ENCODE measurements at places on chromosomes 16 and 17.

DNA sequence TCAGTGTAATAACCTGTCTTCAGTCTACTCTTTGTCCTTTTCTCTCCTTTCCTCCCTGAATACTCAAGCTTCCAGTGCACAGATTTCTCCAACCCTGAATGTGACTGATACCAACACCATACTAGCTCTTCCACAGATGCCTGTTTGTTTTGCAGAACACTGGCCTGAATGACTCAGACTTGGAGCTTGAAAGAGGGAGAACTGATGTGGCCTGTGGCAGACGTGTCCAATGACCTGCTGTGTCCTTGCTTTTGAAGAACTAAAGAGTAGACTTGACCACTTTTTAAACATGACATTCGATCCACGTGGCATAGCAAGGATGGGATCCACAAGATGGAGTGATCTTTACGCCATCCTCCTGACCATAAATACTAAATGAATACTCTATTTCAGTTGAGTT lies 361.0 kb downstream of the WWOX start:
- no peak for DNase-seq

- DNase-seq, result no peak
Measured at GRCh38 chr17:73042809-73043685, 49.4 kb downstream of the SLC39A11 start.

GRCh38 chr16:72903176-72903575 lies 144.8 kb downstream of the ZFHX3 start:
- no peak for DNase-seq

DNA sequence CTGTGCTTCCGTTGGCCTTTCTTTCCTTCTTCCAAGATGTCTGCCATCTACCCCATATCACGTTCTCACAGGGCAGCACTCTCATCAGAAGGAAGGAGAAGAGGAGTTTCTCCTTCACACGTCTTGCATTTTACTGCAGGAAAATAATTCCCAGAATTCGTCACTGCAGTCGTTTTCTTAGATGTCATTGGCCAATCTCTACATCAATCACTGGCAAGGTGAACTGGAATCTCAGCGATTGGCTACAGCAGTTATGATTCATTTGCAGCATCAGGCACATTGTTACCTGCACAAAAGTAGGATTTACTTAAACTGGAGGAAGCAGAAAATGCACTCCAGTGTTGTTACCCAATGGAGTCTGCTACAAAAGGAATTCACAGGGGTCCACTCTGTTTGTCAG lies 277.2 kb upstream of the RBFOX1 start:
- no peak for DNase-seq

- no peak for DNase-seq
Measured at GRCh38 chr17:4087911-4088693, 54.7 kb downstream of the ZZEF1 start.

DNA sequence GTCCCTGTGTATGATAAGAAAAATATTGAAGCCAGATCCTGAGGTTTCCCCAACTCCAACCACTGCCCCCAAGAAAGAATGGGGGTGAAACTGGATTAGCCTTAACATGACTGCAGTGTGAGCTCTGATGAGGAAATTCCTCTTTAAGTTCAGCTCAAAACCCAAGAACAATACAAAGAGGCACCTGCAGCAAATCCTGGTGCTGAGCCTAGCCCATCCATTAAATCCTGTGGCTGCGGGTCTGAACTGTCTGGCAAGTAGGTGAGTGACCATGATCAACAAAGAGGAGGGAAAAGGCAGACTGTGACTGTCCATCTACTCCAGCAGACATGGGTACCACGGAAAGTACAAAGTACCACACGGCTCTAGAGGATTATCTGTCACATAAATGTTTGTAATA lies 64.2 kb downstream of the CREBBP start:
- DNase-seq, result no peak

- no peak for DNase-seq
Measured at GRCh38 chr17:83068641-83069570, 10.5 kb upstream of the METRNL start.

- DNase-seq, result no peak
Measured at GRCh38 chr16:29790949-29791844, 646 bp downstream of the KIF22 start.

DNA sequence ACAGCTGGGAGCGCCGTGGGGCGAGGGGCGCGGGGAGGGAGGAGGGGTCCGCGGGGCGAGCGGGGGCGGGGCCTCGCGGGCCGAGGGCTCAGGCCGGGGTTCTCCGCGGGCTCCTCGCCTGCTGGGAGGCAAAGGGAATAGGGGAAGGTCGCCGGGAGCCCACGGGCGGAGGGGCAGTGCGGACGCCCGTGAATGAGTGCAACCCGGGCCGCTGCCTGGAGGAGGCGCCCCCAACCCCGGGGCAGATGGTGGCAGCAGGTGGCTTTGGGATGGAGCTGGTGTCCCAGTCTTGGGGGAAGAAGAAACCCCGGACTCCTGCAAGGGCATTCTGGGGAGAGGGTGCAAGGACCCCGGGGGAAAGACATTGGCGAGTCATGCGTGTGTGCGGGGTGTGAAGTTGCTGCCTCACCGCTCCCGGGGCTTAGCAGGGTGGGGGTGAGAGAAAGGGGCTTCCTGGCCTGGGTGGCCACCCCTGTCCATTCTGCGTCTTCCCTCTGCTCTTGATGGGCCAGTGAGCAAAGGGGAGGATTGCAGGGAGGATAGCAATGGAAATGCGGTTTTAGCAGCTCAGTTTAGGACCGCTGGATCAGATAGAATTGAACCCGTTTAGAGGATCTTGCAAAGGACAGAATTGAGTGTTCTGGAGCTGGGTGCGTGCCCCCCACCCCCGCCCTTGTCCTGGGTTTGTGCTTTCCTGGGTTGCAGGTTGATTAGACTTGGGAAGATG lies 526 bp downstream of the KIAA0513 start:
- DNase-seq, result peak; percentile 18

- no peak for DNase-seq
Measured at GRCh38 chr17:11935734-11936406, 61.4 kb downstream of the ZNF18 start.

GRCh38 chr16:23515881-23516280 lies 5.6 kb upstream of the GGA2 start:
- no peak for DNase-seq

GRCh38 chr17:17191346-17191792 lies 14.8 kb downstream of the PLD6 start:
- DNase-seq, result no peak

DNA sequence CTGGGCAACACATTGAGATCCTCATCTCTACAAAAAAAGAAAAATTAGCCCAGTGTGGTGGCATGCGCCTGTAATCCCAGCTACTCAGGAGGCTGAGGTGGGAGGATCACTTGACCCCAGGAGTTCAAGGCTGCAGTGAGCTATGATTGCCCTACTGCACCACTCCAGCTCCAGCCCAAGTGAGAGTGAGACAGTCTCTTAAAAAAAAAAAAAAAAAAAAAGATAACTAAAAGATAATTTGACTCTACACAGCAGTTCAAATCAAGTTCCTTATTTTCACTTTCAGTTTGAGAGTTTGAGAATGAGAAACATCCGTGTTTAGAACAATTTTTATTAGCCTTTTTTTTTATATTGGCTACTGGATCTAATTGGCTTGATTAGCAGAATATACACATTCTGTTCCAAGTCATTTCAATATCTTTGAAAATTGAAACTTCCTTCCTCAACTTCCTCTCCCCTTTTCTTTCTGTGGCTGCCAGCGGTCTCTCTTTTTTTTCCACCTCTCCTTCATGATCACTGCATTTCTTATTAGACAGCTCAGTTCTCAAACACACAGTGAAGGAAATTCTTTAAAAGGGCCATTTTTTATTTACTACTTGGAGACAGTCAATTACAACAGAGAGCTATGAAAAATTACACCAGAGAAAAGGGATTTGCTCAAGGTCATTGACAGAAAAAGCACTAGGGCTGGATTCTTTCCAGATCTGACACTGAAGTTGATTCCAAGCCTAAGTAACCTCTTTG lies 4.5 kb upstream of the ACSF2 start:
- no peak for DNase-seq

- DNase-seq, result no peak
Measured at GRCh38 chr17:18191967-18192366, 8.3 kb downstream of the ALKBH5 start.

- DNase-seq, result peak; percentile 51
Measured at GRCh38 chr17:7716901-7717755, at the start of gene DNAH2. DNAH2 (plus strand) TSS chr17:7717744; CDS start chr17:7719735, 1,991 bp downstream.

DNA sequence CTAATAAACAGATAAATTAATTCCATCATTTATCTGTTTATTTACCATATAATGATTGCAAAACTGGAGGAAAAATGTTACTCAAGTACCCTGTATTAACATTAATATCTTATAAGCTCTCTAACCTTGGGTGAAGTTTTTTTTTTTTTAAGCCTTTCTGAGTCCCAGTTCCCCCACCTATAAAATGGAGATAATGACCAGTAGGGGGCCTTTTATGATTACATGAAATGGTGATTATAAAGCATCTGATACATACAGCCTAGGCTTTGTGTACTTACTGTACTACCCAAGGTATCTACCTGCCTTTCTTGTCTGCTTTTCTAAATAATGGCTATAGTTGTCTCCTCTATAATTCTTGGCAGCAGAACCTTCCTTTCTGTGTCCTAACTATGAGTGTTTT lies 22.6 kb downstream of the LRRC36 start:
- no peak for DNase-seq

GRCh38 chr16:75337430-75337829 lies 86.0 kb upstream of the BCAR1 start:
- no peak for DNase-seq

- peak; percentile 78 for DNase-seq
Measured at GRCh38 chr16:361872-362701, 8.3 kb downstream of the MRPL28 start.

GRCh38 chr17:1607971-1608320 lies 20.7 kb downstream of the SLC43A2 start:
- no peak for DNase-seq

- peak; percentile 51 for DNase-seq
Measured at GRCh38 chr17:1764284-1764683, 2.4 kb downstream of the SERPINF1 start.

DNA sequence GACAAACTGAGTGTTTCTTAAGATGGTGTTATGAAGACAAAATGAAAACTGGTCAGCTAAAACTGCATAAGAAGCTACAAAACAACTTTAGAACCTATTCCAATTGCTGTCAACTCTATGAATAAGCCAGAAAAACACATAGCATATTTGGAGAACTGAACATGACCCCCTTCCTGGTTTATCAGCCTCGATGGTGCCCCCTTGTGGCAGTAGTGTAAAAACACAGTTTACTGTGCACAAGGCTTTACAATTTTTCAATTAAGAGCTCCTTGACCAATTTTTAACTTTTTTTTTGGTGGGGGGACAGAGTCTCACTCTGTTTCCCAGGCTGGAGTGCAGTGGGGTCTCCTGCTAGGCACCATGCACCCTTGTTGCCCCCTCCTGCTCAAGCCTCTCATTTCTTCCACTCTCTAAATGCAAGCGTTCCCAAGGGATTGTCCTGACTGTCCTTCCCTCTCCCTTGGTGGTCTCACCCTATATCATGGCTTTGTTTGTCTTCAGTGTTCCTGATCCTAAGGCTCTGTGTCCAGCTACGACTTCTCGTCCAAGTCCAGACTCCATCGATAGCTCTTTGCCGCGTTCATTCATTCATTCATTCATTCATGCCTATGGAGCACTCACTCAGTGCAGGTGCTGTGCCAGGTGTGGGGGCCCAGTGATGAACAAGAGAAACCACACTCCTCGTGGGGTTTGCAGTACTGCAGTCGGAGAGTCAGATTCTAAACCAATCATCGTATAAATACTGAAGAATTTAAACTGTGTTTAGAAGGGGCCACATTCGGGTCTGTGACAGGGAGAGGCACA lies 7.5 kb downstream of the EIF1 start:
- peak; percentile 69 for DNase-seq

DNA sequence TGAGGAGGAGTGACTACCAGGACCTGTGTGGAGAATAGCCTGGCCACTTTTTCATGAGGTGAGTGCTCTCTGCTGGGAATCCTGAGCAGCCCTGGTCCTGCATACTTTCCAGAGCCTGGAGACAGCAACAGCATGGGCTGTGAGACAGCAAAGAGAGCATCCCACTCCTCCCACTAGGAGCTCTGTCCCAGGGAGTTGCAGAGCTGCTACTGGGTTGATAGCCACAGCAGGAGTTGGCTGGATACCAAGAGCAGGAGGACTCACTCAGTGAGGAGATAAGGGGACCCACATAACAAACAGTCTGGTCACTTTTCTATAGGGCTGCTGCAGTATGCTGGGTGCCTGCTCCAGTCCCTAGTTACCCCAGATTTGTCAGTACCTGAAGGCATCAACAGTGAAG lies 439.3 kb upstream of the CDH8 start:
- DNase-seq, result no peak

DNA sequence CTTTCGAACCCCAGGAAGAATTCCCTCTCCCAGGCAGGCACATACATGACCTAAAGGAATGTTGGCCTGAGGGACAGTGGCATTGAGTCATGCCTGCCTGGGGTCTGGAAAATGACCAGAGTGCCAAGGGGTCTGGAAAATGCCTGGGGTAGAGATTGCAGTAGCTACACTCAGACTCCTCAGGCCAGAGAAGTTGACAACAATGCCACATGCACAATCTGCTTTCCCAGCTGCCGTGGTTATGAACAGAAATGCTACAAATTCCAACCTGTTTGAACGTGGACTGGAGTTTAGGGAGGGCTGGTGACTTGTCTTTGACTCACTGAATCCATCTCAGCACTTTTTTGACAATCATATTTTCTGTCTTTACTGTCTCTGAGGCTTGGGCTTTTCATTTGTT lies 250.0 kb downstream of the ABCC12 start:
- no peak for DNase-seq

- DNase-seq, result no peak
Measured at GRCh38 chr17:9249245-9249953, 228.1 kb downstream of the NTN1 start.

DNA sequence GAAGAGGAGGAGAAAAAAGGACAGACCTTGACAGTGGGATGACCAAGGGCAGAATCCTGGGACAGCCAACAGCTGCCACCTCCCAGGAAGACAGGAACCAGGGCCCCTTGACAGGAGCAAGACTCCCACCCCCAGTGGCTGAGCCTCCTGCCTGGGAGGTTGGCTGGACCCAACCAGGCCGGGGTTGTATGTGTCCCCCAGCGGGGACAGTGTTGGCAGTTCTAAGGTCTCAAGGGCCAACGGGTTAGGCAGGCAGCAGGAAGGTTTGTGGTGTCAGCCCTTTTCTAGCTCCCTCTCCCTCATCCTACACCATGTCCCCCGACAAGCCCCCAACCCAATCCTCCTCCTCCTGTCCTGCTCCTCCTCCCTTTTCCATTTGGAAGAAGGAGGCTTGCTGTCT lies 126.2 kb downstream of the MRM1 start:
- no peak for DNase-seq
